ENCODE measurements at places on chromosomes 7 and 10.

DNA sequence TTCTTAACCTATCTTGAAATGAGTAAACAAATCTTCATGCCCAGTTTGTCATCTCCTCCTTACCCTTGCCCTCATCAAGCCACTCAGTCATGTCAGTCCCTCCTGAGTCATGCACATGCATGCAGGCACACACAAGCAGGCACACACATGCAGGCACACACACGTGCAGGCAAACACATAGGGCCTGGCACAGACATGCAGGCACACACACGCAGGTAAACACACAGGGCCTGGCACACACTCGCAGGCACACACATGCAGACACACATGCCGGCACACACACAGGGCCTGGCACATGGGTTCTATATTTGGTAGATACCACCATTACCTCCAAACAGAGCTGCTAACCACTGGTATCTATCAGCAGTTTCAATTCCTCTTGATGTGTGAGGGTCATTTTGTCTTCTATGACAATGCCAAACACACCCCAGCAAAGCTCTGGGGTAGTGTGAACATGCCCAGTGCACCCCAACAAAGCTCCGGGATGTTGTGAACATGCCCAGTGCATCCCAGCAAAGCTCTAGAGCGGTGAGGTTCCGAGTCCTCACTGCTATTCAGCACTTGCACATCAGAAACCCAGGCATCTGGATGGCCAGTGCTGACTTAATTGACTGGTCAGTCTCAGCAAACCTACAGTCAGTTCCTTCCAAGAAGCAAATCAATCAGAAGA is 563.8 kb downstream of the PTPRN2 start:
- DNase-seq, result no peak

DNA sequence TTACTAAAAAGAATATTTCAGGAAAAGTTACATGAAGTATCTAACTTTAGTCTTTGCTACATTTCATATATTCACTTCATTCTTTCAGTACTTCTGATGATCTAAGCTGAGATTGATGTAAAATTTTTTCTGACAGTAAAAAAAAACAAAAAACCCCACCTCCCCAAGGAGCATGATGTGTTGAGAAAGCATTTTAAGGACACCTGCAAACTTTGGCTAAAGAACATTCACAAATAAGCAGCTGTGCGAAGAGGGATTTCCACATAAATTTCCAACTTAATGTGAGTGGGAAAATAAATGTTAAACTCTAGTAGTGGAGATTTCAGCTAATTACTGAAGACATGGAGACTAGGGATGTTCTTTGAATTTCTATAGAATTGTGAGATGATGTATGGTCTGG is 35.5 kb downstream of the DLD start:
- DNase-seq, result no peak

DNA sequence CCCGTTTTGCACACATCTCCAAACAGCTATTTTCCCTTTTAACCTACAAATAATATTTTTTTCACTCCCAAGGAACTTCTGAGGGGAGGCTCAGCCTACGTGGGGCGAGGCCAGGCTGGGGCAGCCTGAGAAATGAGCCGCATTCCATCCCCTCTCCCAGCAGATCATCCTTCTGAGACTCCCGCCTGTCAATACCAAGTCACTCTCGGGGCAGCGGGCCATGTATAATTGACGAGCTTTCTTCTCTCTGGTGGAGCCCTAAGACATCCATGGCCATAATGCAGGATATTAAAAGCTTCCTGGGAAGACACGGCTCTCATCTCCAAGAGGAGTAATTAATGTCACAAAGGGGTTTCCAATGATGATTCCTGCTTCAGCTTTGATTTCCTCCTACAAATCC is 37.8 kb upstream of the CHST15 start:
- DNase-seq, result no peak

GRCh38 chr7:117874191-117874700 is 1.0 kb upstream of the CTTNBP2 start:
- no peak for DNase-seq

DNA sequence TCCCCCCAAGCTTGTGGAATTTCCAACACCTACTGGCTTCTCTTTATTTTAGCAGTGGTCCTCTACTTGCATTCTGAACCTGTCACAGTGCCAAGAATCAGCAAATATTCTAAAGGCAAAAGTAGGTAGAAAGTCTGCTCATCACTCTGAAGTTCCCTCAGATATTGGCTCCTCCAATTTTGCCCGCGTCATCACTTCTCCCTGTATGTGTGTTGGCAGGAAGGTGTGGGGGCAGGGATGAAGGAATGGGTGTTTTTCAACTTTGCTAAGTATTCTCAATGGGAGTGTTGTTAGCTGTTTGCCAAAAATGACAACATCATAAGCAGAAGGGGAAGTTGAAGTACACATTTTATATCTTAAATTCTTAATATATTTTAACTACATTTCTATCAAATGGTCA is 226.2 kb downstream of the POLR1F start:
- DNase-seq, result no peak

DNA sequence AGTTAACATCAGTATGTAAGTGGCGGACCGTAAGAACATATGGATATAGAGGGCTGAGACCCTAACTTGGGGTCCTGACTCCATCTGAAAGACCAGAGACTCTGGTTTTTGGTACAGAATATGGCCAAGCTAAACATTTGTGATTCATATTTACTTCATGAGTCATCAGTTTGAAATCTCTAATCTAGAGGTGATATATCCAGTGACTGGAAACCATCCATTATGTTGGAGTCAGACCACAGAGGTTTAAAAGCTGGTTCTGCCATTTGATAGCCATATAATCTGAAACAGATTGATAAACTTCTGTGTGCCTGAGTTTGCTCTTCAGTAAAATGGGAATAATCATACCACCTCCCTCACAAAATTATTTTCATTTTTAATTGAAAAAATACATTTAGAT is 505.3 kb downstream of the SORCS3 start:
- no peak for DNase-seq

- no peak for DNase-seq
Observed at GRCh38 chr7:155663937-155664336, 19.5 kb downstream of the RBM33 start.

Measured in inflammatory macrophage (primary cell).